ENCODE measurements at places on chromosomes 2 and 18. TPM values are rescaled to one million over a fixed set of nuclear protein-coding genes. Genes with fewer than 3 reads are reported as not detected.

DNA sequence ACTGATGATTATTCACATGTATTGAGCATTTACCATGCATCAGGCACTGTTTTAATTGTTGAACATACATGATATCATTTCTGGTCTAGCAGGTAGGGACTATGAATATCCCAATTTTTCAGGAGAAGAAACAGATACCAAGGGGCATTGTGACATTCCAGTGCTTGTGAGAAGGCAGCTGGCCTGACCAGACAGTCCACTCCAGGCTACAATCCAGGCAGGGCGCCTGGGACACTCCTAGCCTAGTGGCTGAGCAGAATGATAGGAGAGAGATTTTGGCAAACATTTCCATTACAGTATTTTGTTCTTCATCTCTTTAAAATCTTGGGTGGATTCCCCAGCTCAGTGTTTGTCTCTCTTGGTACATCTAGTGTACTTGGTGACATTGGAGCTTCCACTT lies 24.9 kb downstream of the ZNF892 start:
- DNase-seq, result no peak

DNA sequence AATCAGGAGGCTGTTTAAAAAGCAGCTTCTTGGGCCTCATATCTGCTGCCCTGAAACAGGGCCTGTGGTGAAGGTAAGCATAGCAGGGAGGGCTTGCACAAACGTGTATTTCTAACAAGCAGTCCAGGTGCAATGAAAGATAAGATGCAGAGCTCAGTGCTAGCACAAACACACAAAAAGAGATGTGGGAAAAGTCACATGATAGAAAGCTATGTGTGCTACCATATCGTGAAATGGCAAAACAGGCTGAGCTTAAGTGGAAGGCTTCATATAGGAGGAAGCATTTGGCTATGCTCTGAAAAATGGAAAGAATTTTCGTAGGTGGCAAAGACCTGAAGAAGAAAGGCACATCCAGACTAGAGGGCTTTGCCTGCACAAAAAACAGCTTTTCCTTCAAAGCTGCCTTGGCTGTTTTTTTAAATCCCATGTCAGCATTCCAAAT lies 10.2 kb downstream of the RSAD2 start:
- no peak for DNase-seq

DNA sequence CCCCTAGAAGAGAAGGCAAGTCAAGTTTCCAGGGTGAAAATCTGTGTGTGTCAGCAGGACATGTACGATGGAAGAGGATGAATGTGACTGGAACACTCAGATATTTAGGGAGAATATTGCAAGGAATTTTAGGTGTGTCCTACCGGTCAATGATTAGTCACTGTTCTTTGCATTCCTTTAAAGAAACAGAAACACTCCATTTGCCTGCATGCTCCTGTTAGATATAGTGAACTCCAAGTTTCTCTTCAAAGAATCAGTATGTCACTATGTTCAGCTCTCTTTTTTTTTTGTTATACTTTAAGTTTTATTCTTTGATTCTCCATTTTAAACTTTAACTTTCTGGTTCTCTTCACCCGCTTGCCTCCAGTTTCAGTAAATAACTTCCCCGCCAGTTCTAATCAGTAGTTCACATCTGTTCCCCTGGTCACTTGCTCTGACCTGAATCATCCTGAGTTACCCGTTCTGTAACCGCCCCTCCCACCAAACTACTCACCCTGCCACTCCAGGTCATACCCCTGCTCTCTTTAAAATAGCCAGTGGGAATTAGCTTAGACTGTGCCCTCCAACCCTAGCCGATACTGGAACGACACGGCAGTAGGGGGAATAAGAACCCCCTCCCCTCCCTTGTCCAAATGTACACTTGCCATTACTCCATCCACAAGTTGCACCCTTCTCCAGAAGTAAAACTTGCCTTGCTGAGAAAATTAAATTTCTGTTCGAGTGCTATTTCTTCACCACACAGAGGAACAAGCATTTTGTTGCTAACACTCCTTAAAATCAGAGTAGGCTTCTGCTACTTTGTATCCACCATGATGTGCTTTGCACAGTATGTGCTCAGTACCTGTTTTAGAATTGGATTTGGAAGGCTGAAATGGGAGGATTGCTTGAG lies 268.4 kb downstream of the METTL4 start:
- no peak for DNase-seq

GRCh38 chr2:39469807-39470206 lies 32.7 kb upstream of the MAP4K3 start:
- DNase-seq, result no peak

GRCh38 chr2:168357797-168358472 lies 98.1 kb upstream of the CERS6 start:
- DNase-seq, result no peak

DNA sequence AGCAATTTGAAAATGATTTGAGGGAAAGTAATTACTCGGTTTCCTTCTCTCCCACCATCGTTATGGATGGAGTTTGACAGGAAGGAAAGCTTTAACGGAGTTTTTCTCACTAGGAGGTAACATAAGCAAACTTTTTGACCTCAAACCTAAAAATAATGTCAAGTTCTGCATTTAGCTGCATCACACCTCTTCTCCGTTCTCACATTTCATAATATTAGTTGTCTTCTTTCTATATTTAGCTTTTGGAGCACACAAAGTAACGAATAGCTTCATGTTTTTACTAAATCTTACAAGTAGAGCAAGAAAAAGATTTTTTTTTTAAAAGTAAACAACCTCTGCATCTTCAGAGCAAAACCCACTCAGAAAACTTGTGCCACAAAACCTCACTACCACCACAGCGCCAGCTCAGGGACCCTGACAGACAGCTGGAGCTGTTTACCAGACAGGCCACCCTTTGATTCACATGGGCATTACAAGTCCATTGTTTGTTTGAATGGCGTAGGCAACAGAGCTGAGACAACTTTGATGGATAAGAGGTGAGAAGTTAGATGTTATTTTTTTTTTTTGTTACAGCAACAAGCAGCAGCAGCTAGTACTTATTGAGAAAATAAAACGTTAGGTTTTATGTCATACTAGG lies 21.9 kb upstream of the ICOS start:
- DNase-seq, result no peak

- no peak for DNase-seq
Measured at GRCh38 chr18:52536039-52536438, 196.0 kb downstream of the DCC start.

DNA sequence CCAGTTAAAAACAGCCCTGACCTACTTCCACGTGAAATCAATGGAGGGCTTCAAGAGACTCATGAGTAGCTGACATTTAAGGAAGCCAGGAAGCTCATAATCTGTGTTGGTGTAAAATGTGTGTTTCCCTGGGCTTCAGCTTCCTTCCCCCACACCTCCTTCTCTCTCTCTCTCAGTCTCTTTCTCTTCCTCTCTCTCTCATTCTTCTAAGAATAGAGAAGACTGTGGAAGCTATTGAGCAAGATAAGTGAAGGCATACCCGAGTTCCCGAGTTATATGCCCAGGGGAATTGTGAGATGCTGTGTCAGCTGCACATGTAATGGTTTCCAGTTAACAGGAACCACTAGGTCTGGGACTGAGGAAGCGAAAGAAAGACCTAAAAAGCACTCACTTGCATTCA lies 199.4 kb downstream of the NYAP2 start:
- no peak for DNase-seq

DNA sequence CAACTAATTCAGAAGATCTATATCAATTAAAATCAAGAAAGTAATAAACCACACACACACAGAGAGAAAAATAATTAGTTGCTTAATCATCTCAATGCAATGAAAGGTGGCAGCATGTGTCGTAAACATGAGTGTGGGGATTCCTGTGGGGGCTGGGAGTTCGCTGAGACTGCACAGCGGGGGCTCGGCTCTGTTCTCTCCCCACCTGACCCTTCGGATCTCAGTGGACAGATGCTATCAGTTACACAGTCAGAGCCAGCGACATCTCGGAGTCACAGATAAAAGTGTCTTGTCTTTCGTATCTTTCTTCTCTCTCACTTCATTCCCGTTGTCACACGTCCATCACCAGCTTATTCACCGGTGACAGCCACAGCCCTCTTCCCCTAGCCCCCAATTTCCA lies 37.1 kb downstream of the COLEC12 start:
- DNase-seq, result no peak

DNA sequence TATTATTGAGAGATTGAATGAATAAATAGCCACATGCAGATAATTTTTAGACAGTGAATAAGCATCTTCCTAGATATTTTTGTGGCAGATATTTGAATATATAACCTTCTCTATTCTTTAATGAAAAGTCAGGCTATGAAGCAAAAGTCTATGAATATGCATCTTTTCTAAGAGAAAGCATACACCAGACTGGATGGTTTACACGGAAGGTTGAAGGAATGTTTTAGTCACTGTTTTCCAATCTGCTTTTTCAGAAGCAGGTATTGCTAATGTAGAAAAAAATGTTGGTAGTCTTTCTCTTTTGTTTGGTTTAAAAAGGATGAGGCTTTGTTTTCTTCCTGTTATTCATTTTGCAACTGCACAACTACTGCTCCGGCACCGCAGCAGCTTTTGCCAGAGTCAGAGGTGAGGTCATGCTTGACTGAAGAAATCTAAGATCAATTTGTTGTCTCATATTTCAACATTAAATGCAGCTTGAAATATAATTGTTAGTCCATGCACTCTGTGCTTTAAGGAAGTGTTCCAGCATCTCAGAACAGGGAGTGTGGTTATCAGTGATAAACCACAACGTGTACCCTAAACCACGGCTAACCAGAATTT lies 1540.8 kb upstream of the PIK3C3 start:
- DNase-seq, result no peak

GRCh38 chr18:13006531-13007247 lies 15.5 kb downstream of the CEP192 start:
- DNase-seq, result no peak

DNA sequence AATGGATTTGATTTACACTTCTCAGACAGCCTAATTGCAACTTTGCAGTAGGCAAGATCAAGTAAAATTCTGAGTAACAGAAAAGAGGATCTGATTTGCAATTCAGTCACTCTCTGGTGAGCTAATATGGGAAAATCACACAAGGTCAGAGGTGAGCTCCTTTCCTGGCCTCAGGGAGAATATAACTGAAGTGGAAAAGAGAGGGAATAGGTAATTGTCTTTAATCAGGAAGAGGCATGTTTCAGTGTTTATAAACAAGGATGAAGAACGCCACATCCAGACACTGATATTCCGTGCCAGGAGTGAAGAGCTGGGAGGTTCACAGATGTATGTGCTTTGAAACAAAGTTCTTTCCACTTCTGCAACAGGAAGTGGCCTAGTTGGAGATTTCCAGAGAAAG lies 127.1 kb downstream of the ETAA1 start:
- no peak for DNase-seq

GRCh38 chr2:71154798-71155197 lies 24.4 kb downstream of the MPHOSPH10 start:
- no peak for DNase-seq

DNA sequence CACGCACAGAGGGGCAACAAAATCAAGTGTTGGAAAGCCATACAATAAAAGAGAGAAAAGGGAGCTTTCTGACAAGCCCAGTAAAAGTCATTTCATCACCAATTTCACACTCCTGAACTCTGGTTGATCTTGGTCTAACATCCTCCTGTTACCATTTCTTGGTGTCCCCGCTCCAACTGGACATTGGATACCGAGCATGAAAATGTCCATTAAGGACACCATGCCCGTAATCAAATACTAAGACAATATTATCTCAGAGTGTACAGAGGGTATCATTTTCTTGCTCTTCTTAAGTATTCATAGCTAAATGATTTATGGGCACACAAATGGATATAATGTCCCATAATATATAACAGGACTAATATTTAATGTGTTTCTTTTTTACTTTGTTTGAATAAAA lies 218.9 kb downstream of the EPHA4 start:
- no peak for DNase-seq

DNA sequence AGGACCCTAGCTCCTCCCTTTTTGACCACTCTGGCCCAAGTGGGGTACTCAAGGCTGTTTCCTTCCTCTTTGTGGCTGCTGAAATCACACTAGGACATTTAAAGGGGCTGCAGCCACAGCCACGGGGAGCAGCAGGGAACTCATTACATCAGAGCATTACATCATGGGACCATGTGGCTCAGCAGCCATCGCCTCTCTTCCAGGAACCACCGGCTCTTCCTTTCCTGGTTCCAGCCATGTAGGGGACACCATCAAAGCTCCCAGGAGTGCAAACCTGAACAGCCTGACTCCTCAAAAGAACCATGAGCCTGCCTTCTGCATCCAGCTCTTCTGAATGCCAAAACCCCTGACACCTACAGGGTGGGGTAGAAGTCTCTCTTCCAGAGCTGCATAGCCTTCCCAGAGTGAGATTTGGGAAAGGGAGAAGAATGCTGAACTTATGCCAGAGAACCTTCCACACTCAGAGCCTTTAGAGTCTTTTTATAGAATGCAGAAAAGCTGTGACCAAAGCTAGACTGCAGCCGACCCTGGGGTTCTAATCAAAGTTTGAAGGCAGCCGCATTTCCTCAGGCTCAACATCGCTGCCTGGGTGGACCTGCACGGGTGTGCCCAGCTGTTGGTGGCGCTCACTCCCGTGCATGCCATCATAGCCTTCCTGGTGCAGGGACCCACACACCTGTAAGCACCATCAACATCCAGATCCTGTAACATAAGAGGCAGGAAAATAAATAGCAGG lies 121.7 kb downstream of the KLHL29 start:
- DNase-seq, result no peak

- DNase-seq, result no peak
Measured at GRCh38 chr2:152019732-152020131, 79.1 kb downstream of the CACNB4 start.

DNA sequence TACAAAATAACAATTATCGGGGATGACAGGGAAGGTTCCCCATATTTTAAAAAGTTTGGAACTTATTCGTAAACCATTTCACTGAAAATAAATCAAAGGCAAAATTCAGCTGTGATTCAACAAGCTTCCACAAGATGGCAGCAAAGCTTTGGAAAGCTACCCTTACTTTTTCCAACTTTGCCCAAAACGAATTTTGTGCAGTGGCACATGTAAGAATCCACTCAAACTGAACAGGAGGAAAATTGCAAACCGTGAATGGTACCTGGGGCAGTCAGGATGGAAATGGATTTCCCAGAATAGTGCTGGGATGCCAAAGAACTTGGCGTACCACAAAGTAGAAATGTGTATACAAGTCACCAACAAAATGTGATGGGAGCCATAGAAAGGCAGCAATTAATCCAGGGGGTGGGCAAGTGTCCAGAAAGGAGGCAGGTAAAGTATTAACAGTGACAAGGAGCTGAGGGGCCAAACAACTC lies 10.7 kb downstream of the RPL31 start:
- DNase-seq, result peak; percentile 38

GRCh38 chr2:70658476-70658875 lies 104.8 kb upstream of the TGFA start:
- DNase-seq, result no peak

- peak; percentile 49 for DNase-seq
Measured at GRCh38 chr2:75199428-75200011, at the start of gene TACR1. TSS of gene TACR1 (minus strand) at chr2:75199520. CDS start at chr2:75198934, 586 bp downstream.

The ST8SIA3 gene
- polyA plus RNA-seq, result not detected

The CMPK2 gene
- polyA plus RNA-seq, result 10.9 TPM

The CD226 gene
- 39.2 TPM for polyA plus RNA-seq

The LYG2 gene
- polyA plus RNA-seq, result not detected

The RIT2 gene
- not detected for polyA plus RNA-seq

The HAUS1 gene
- polyA plus RNA-seq, result 43.2 TPM

The TUBA4A gene
- polyA plus RNA-seq, result 234 TPM

The TXNDC2 gene
- not detected for polyA plus RNA-seq

The LHCGR gene
- polyA plus RNA-seq, result not detected

The EVX2 gene
- polyA plus RNA-seq, result not detected

The TEKT4 gene
- not detected for polyA plus RNA-seq

All from CD8-positive, alpha-beta memory T cell (primary cell).